ENCODE measurements at places on chromosomes 16 and 17. TPM values are rescaled to one million over a fixed set of nuclear protein-coding genes. Genes with fewer than 3 reads are reported as not detected.

GRCh38 chr17:74245145-74245831, 28.7 kb upstream of the DNAI2 start:
- no peak for DNase-seq

DNA sequence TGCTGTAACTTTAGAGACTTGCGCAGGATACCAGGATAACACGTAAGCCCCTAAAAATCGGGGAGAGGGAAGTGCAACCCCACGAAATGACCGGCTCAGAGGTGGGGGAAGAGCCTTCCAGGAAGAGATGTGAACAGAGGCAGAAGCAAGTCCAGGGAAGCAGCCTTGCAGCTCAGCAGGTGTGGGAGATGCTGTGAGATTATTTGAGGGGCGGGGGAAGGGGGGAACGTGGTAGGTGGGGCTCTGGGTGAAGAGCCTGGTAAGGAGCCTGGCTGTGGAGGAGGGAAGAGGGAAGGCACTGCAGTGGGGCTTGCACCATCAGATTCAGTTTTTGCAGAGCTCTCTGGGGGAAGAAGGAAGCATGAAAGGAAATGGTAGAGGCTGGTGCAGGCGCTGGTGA, 95.4 kb upstream of the CACNG5 start:
- no peak for DNase-seq

FGF11 gene
- 0.50 TPM for total RNA-seq

TPSG1 gene
- 0.50 TPM for total RNA-seq

CACNG5 gene
- total RNA-seq: not detected

KAT8 gene
- total RNA-seq: 83.4 TPM

KRT36 gene
- total RNA-seq: not detected

All from esophagus muscularis mucosa (tissue), 4 donors.